Gastrocnemius medialis (tissue), 4 donors: ENCODE measurements at places on chromosomes 16 and 17. TPM values are rescaled to one million over a fixed set of nuclear protein-coding genes. Genes with fewer than 3 reads are reported as not detected.

The RPS6KB1 gene
- total RNA-seq, result 58.4 TPM

DNA sequence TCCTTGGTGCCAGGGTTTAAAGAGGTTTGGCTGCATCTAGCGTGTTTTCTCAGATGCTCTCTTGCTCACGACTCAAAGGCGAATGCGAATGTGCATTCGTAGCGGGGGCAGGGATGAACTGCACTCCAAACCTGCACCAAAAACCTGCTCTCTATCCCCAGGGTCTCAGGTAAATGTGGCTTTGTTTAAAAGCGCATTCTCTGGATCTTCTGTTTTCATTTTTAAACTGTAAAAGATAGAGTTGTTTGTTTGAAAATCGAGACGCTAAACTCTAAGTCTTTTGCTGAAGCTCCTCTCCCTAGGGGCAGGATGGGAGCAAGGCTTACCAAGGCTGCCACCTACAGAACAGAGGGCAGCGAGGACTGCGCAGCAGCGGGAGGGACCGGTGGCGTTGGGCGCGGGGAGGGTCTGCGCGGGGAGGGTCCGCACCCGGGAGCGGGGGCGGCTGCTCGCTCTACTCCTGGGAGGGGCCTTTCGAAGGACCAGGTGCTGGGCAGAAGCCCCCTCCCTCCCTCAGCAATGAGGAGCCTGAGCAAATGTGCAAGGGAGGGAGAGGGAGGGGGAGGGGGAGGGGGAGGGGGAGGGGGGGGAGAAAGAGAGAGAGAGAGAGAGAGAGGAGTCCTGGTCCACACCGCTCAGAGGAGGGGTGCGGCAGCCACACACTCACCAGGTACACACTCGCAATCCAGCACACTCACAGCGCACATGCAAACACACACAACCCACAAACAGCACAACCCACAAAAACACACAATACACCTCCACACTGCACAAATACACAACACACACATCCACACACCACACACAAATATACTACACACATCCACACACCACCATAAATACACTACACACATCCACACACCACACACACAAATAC is 142.8 kb downstream of the GRIN2A start:
- DNase-seq, result no peak

GRCh38 chr17:1936766-1937165 is 88.4 kb downstream of the RTN4RL1 start:
- DNase-seq, result no peak

GRCh38 chr16:47309581-47310312 is 151.1 kb downstream of the ITFG1 start:
- DNase-seq, result no peak

GRCh38 chr17:77779711-77780539 is 178.6 kb upstream of the TNRC6C start:
- no peak for DNase-seq

GRCh38 chr16:12541672-12542071 is 262.0 kb downstream of the CPPED1 start:
- DNase-seq, result no peak

- DNase-seq, result no peak
Measured at GRCh38 chr16:29961127-29961478, 776 bp upstream of the TMEM219 start.

The CCDC40 gene
- total RNA-seq, result 0.72 TPM

The TNP2 gene
- total RNA-seq, result not detected
